ENCODE measurements at places on chromosomes 12 and 14. TPM values are rescaled to one million over a fixed set of nuclear protein-coding genes. Genes with fewer than 3 reads are reported as not detected.

Gene LRRIQ1
- not detected for total RNA-seq

Gene JAG2
- 36.7 TPM for total RNA-seq

DNA sequence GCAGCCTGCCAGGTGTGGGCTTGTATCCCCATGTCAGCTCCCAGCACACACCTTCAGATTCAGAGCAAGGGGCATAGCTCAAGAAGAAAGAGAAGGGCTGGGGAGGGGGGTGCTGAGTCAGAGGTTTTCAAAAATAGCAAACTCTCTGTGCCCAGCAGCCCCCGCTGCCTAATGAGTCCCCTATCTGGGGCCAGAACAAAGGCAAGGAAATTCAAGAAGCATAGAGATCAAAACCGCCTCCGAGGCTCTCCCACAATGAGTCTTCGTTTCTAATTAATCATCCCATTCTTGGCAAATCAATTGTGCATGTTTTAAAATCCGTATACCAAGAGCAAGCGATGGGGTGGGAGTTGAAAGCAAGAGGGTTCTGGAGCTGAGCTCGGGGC, 19.5 kb upstream of the CMKLR1 start:
- no peak for DNase-seq

- no peak for DNase-seq
Measured at GRCh38 chr12:15534874-15535273, 212.6 kb downstream of the PTPRO start.

DNA sequence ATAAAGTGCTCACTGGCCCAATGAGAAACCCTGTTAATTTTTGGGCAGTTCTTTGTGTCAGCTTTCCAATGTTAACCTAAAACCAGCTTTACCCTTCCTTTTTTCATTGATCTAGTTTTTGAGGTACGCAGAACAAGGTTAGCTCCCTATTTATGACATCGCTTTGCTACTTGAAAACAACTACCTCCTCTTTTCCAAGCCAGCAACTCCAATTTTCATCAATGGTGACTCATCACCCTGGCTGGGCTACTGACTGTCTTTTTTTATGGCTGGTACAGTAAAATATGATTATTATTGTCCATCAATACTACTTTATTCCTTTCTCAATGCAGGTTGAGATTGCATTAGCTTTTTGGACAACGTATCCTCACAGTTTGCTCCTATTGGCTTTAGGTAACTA, 22.5 kb upstream of the AKAP6 start:
- no peak for DNase-seq

- DNase-seq, result no peak
Measured at GRCh38 chr12:105231396-105231795, 4.6 kb downstream of the APPL2 start.

GRCh38 chr12:862303-862911, 87.1 kb downstream of the RAD52 start:
- DNase-seq, result no peak

DNA sequence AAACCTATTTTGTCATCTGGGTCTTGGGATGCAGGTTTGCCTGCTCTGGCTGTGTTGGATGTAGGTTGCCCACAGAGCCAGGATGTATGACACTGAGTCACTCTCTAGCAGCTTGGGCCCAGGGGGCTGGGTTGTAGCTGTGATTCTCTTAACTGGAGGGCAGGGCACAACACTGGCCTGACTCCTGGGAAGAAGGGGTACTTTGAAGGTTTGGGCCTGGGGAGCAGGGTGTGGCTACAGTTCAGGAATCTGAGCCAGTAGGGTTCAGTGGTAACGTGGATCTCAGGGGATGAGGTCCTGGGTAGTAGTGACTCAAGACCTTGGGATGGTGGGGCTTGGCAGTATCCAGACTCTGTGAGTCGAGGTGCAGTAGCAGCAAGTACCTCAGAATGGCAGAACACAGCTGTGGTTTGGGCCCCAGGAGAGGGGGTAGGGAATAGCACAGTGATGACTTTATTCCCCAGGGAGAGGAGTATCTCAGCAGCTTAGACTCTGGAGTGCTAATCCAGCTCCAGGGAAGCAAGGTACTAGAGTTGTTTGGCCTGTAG, 25.7 kb downstream of the TBC1D15 start:
- DNase-seq, result no peak

GRCh38 chr14:105852378-105853088, 326.1 kb downstream of the TMEM121 start:
- DNase-seq, result peak; percentile 69

DNA sequence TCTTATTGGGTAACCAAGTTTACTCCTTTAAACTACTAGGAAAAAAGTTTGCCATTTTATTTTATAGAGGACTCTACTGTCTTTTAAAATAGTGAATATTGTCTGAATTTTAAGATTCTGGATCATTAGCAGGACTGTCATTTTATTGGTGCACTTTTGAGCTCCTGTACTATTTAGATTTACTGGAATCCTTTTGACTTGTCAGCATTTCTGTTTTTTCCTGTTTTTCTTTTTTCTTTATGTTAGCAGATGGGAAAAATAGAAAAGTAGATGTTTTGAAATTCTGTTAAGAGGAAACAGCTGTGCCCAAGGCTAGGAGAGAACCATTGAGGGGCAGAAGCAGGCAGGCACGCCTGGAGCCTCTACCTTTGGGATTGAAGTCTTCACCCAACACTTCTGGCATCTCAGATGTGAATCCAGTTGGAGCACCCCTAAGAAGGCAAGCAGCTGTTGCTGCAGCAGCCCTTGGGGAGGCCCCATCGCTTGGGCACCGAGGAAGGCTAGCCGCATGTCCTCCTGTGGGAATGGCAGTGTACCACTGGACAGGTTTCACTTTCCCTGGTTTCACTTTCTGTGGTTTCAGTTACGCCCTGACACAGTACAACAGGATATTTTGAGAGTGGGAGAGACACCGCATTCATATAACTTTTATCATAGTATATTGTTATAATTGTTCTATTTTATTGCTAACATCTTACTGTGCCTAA, 11.5 kb downstream of the RIMKLB start:
- no peak for DNase-seq

DNA sequence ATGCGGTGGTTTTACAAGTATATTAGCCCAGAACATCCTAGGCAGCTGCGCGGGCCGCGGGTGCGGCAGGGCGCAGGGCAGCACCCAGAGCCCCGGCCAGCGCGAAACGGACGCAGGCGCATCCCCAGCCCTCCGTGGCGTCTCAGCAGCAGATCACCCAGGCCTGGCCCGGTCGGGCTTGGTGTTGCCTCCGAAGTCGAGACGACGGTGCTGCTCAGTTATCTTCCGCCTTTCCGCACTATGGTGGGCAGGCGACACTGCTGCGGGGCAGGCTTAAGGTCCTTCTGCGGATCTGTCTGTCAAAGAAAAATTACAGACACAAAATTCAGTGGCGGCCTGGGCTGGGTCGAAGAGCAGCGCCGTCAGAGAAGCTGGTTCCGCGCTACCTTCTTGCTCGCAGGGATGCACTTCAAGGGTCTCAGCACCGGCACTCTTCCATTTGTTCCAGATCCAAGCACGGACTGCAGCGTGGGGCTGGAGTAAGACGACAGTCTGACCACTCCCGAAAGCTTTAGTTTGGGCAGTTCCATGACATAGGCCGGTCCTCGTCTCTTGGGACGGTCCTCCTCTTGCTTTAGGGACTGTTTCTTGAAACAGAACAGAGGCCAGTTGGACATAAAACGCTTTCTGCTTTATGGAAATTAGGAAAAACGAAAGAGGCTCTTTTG, 75.8 kb downstream of the MOK start:
- no peak for DNase-seq
